ENCODE measurements at places on chromosomes 1 and 21.

DNA sequence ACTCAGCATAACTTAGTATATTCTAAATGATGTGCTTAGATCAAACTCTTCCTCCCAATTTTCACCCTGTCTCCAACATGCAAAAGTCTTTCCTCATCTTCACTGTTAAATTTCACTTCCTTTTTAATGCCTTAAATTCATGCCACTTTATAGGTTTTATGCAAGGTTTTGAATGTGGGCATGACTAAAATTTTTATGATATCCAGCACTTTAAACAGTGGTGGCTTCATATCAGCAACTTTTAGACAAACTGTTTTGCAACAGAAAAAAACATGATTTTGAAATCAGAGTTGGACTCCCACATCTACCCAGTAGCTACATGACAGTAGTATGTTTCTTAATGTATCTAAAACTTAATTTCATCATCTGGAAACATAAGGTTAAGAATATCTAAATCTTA lies 84.7 kb upstream of the ZP4 start:
- no peak for DNase-seq

GRCh38 chr1:151056149-151056548 lies 3.3 kb downstream of the CDC42SE1 start:
- DNase-seq = no peak

GRCh38 chr1:78047631-78048030 lies 1.9 kb downstream of the GIPC2 start:
- DNase-seq = no peak

DNA sequence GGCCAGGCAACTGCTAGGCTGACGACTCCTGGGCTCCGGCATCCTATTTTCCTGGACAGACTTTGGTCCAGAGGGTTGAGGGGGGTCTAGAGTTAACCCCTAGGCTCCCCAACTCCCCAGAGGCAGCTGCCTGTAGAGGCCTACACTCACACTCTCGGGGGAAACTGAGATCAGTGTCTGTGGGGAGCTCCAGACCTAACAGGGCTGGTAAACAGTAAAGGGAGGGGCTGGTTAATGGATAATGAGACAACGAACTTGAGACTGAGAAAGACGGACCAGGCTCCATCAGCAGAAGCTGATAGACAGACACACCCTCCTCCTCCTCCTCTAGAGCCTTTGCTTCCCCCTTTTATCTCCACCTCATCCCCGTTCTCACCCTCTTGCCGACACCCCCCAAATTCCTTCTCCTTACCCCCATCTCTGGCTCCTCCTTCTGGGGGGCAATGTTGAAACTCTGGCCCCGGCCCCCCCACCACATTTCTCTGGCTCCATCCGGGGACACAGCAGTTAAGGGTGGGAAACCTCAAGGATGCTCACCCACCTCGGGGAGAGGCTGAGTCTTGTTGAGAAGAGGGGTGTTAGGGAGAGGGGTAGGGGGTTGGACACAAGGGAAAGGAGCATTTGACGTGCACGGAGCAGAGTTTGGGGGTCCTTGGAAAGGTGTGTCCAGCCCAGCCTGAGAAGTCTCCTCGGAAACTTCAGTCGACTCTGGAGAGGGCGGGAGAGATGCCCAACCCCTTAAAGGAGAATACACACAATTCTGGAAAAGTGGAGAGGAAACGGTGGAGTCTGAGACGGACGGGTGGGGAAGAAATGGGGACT lies at the start of gene MTMR11:
Gene MTMR11, minus strand, starts transcription at position 710 of the 822 bp plus-strand sequence. Its CDS starts 232 bp downstream, at position 478.
- no peak for DNase-seq

GRCh38 chr1:222920169-222920568 lies 105.3 kb downstream of the DISP1 start:
- no peak for DNase-seq

Data from H9 (cell line).